Activated naive CD4-positive, alpha-beta T cell treated with anti-CD3 and anti-CD28 coated beads, Interleukin-2, amount 50 U/mL, for 16 hours (primary cell): ENCODE measurements at places on chromosomes 16 and 17.

- no peak for DNase-seq
These were observed 791.3 kb upstream of the SOX9 start for GRCh38 chr17:71329310-71330098.

DNA sequence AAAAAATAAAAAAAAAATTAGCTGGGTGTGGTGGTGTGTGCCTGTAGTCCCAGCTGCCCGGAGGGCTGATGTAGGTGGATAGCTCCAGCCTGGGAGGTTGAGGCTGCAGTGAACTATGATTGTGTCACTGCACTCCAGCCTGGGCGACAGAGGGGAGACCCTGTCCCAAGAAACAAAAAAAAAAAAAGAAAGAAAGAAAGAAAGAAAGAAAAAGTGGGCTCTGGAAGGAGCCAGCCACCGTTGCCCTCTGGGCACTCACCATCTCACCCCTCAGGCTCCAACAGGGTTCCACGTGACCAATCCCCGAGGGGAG lies 87.3 kb upstream of the TOB1 start:
- no peak for DNase-seq

GRCh38 chr16:2719328-2720063 lies 528 bp downstream of the PRSS27 start:
- no peak for DNase-seq

DNA sequence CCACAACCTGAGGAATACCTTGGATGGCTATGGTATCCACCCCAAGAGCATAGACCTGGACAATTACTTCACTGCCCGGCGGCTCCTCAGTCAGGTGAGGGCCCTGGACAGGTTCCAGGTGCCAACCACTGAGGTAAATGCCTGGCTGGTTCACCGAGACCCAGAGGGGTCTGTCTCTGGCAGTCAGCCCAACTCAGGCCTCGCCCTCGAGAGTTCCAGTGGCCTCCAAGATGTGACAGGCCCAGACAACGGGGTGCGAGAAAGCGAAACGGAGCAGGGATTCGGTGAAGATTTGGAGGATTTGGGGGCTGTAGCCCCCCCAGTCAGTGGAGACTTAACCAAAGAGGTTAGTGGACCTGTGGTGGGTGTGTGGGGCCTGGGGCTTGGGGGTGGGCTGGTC lies 3.1 kb downstream of the NFE2L1 start:
- no peak for DNase-seq

DNA sequence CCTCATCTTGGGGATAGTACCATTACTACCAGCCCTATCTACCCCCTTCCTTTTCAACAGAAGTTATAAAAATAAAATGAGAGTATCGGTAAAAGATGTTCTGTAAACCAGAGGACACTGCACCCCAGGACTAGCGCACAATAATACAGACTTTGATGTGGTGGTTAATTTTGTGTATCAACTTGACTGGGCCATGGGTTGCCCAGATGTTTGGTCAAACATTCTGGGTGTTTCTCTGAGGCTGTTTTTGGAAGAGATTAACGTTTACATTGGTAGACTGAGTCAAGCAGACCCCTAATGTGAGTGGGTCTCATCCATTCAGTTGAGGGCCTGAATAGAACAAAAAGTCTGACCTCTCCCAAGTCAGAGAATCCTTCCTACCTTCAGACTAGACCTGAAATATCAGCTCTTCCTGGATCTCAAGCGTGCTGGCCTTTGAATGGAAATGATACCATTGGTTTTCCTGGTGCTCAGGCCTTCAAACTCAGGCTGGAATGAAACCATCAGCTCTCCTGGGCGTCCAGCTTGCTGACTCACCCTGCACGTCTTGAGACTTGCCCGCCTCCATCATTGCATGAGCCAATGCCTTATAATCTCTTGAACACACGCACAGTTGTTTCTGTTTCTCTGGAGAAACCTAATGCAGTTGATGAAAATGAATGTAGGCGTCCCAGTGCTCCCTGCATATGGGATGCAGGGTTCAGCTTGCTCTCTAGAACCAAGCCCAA lies 10.1 kb downstream of the MRM1 start:
- DNase-seq: no peak

- no peak for DNase-seq
These were observed 220.1 kb downstream of the FOXL1 start for GRCh38 chr16:86798247-86799041.

- no peak for DNase-seq
These were observed 727 bp downstream of the RPL26 start for GRCh38 chr17:8382052-8382879.

GRCh38 chr16:1435921-1436697 lies 5.2 kb downstream of the PERCC1 start:
- DNase-seq: no peak

- DNase-seq: no peak
These were observed 271.6 kb downstream of the ABCC12 start for GRCh38 chr16:47884116-47884725.
